ENCODE measurements at places on chromosomes 3 and 15. TPM values are rescaled to one million over a fixed set of nuclear protein-coding genes. Genes with fewer than 3 reads are reported as not detected.

Gene ZNF148
- total RNA-seq = 30.3 TPM

Gene PLCL2
- not detected for total RNA-seq

GRCh38 chr3:9864200-9864927 is 15.7 kb downstream of the CIDEC start:
- peak; percentile 93 for DNase-seq

- no peak for DNase-seq
Measured at GRCh38 chr3:23671851-23672589, 133.7 kb upstream of the UBE2E1 start.

GRCh38 chr3:42743204-42743995 is 29.7 kb downstream of the CCDC13 start:
- DNase-seq = no peak

DNA sequence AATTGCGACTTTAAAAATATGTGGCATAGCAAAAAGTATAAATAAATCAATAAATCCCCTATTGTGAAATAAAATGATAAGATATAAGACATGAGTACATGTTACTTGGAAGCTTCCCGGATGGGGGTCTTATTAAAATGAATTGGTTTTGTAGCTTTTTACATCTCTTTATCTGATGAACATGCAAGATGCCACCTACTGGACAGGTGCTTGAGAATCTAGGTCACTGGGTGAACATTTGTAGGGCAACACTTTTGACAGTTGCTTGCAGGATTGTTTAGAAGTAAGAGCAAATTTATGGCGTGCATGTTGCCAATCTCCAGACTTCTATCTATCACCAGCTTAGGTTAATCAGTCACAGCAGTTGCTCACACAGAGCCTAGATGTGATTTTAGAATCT is 362.7 kb upstream of the SUCLG2 start:
- no peak for DNase-seq

GRCh38 chr3:142495103-142495502 is 47.3 kb upstream of the XRN1 start:
- no peak for DNase-seq

DNA sequence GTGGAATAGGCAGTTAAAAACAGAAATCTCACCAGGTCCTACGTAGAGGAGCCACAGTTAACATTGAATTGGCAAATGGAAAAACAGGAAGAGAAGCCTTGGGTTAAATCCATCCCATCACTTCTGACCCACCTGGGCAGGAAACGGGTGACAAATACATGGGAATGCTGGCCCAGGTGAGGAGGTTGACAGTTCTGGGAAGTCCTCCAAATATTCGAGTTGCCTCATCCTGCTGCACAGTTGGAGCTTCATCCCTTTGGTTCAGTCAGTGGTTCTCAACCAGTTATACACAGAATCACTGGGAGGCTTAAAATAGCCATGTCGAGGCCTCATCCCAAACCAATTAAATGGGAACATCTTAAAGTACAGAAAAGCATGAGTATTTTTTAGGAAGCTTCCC is 5.3 kb downstream of the MYZAP start:
- DNase-seq = no peak
